ENCODE measurements at places on chromosomes 7 and 10. TPM values are rescaled to one million over a fixed set of nuclear protein-coding genes. Genes with fewer than 3 reads are reported as not detected.

The NPC1L1 gene
- not detected for total RNA-seq

The GPR15LG gene
- total RNA-seq, result not detected

The AKR1C2 gene
- not detected for total RNA-seq

DNA sequence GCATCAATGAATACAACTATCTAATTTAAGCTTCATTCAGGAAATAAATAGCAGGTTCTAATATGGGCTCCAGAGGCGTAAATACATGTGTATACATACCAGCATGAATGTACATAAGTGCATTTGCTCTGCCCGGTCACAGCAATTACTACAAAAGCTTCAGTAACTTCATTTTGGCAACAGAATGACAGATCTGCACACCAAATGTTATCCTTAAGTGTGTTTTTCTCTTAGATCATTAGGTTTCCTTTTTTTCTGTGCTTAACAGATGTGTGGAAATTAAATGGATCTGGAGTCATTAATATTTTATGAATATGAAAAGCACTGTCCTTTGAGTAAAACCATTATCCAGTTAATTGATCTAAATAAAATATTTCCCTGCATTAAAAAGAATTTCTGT lies 159.0 kb upstream of the MEOX2 start:
- no peaks in the 10 kb centered on the region for H3K36me3 ChIP-seq
- H3K4me1 ChIP-seq, result no peaks in the 10 kb centered on the region
- no peaks in the 10 kb centered on the region for H3K27me3 ChIP-seq
- no peak overlapping the region for H3K27ac ChIP-seq
- no peak overlapping the region for H3K4me3 ChIP-seq
- no peak for DNase-seq

GRCh38 chr7:129240119-129240820 lies 15.4 kb downstream of the AHCYL2 start:
- no peaks in the 10 kb centered on the region for H3K4me1 ChIP-seq
- peaks cover 1% of the 10 kb centered on the region for H3K36me3 ChIP-seq
- no peaks in the 10 kb centered on the region for H3K27me3 ChIP-seq
- DNase-seq, result no peak

DNA sequence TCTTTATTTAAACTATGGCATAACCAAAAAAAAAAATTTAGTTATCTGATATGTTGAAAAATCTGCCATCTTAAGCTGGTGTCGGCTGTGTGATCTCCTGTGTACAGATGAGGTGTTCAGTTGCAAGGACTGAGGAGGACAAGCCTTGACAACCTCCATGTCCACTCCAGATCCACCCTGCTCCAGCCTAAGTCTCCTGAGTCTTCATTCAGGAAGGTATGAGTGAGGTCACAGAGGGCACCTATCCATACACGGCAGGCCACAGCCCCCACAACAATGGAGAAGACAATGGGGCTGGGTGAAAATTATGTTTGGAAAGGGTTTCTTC lies 16.1 kb downstream of the TARP start:
- no peaks in the 10 kb centered on the region for H3K4me1 ChIP-seq
- no peak overlapping the region for H3K4me3 ChIP-seq
- H3K27ac ChIP-seq, result no peak overlapping the region
- no peaks in the 10 kb centered on the region for H3K27me3 ChIP-seq

DNA sequence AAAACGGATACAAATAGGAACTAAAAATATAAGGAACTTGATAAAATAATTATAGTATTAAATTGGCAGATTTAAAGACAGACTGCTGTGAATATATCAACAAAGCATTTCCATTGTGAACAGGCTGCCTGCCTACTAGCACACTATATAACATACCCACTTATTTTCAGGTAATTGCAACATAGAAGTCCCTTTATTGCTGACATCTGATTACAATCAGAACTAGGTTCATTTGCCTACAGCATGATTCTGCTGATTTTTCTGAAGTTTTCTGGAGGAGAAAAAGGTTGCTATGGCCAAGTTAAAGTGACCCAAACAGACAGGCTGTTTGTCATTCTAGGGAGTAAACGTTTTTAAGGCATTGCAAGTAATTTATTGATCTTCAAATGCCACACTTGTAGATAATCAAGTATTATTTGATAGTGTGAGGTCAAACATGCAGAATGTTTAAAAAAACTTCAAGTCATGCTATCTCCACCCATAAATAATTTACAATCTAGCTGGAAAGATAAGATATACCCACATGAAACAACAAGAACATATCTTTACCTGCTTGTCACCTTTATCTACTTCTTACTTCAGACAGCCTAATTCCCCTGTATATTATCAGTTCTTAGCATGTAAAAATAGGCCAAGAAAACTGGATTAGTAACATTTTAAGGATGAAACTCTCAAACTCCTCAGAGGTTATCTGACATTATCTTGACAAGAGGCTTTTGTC lies 40.5 kb downstream of the MTPN start:
- H3K36me3 ChIP-seq, result peaks cover 19% of the 10 kb centered on the region
- no peak overlapping the region for H3K4me3 ChIP-seq
- no peak overlapping the region for H3K27ac ChIP-seq
- no peak for DNase-seq

GRCh38 chr10:102620138-102620590 lies 24.1 kb upstream of the TRIM8 start:
- no peak overlapping the region for H3K4me3 ChIP-seq
- DNase-seq, result no peak
- H3K27me3 ChIP-seq, result no peaks in the 10 kb centered on the region
- peaks cover 13% of the 10 kb centered on the region for H3K36me3 ChIP-seq
- peaks cover 8% of the 10 kb centered on the region for H3K4me1 ChIP-seq
